Neural progenitor cell (in vitro differentiated cells): ENCODE measurements at places on chromosomes 3 and 15.

GRCh38 chr3:72903004-72903403, 15.2 kb downstream of the GXYLT2 start:
- DNase-seq: no peak

- peak; percentile 77 for DNase-seq
Measured at GRCh38 chr3:50542177-50543034, 25.1 kb downstream of the C3orf18 start.

DNA sequence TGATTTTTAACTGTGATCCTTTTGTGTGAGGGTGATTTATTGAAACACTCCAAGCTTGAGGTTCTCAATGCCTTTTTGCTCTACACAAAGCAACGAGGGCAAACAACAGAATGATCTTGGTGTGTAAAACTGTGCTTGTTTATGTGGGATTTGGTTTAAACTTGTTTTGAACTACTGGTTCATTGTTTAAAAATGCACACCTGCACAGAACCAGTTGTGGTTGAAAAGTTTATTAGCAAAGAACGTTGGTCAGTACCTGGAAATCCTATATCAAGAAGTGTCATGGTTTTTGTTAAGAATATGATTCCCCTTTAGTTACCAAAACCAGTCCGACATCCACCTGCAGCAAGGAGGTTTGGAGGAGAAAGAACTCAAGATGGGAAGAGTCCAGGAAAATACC, 239.4 kb downstream of the WNT5A start:
- DNase-seq: no peak

- no peak for DNase-seq
Measured at GRCh38 chr3:134013280-134013679, 16.4 kb downstream of the SLCO2A1 start.

DNA sequence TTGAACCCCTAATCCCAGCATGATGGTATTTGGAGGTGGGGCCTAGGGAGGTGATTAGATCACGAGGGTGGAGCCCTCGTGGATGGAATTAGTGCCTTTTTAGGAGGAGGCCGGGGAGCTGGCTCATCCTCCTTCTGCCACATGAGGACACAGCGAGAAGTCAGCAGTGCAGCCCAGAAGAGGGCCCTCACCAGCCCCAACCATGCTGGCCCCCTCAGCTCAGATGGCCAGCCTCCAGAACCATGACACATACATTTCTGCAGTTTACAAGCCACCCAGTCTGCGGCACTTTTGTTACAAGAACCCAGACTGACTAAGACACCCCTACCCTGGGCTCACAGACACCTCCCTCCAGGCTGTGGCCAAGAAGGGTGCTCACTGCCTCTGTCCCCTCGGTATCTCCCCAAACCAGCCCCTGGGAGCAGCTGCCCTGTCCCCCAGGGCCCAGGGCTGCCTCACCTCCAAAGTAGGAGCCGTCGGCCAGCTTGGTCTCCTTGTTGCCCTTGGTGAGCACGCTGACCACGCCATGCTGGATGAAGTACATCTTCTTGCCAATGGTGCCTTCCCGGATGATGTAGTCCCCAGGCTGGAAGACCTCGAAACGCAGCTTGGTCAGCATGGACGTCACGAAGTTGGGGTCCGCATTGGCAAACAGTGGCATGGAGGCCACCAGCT, 44.1 kb downstream of the HCN4 start:
- no peak for DNase-seq

GRCh38 chr3:47813551-47814177, 10.7 kb downstream of the DHX30 start:
- no peak for DNase-seq

DNA sequence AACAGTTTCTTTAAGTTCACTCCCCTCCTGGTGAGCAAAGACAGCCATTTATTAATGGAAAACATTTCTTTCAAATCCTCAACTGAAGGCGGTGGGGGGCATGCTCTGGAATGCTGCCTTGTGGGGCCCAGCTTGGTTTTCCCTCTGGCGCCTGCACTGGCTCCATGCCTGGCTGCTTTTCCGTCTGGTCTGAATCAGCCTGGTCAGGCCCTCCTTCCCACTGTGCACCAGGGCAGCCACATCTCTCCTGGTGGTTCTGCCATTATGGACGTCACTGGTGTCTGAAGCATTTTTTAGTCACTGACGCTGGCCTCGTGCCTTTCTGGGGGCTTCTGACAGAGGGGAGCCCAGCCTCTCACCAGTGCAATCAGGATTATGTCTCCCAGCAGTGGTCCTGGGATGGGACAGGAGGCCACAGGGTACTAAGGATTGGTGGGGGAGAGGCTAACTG, 57.6 kb upstream of the APEH start:
- peak; percentile 32 for DNase-seq

DNA sequence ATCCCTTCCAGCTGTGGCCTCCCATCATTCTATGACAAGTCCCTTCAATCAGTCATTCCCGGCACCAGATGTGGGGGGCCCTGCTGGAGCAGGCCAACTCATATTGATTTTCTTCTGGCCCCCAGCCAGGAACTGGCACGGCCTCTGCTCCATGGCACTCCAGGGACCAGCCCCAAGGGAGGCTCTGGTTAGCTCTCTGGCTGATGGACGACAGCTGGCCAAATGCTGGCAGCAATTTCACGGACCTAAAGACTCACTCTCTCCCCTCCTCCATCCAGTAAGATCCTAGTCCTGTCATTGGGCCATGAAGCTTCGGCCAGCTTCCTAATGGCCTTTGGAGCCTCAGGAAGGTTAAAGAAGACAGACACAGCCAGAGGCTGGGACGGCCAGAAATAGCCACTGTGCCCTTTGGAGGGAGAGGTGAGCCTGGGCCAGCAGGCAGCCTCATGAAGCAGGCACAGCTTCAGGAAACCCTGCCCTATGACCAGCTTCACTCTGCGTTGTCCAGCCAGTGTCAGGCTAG, 131.0 kb downstream of the MEX3B start:
- DNase-seq: no peak

DNA sequence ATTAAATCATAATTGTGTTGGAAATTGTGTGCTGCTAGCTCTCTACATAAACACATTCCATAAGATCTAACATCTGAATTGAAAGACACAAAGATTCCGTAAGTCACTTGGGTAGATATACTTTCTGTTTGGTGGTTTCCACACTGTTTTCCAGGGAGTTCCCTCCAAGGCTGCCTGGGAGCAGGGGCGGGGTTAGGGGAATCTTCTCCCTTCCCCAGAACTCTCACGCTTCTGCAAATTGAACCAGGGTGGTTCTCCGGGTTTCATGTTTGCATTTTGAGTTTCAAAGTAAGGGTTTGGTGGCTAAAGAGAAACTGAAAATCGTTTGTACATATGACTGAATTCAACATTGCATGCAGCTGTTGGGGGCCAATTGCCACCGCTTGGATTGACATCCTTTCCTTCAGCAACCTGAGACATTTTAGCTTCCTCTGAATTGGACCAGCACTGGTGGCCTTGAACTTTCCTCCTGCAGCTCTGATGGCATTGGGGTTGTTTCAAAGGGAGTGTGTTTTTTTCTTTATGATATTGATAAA, 192.7 kb upstream of the FEZF2 start:
- no peak for DNase-seq

DNA sequence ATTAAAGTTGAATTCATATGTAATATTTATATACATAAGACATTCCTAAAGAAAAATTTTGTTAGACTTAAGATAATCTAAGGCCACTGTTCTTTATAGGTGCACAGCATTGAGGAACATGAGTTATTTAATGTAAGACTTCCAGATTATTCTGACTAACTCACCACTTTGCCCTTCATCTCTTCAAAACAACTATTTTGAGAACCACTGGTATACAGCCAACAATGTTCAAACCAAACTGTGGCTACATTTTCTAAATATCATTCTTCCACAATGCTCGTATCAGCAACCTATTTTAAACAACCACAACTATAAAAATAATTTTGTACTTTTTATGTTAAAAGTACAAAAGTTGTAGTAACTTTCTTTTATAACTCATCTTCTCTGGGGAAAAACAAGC, 199.8 kb upstream of the ALCAM start:
- no peak for DNase-seq

GRCh38 chr15:52057996-52058395, 39.0 kb downstream of the MAPK6 start:
- DNase-seq: no peak

DNA sequence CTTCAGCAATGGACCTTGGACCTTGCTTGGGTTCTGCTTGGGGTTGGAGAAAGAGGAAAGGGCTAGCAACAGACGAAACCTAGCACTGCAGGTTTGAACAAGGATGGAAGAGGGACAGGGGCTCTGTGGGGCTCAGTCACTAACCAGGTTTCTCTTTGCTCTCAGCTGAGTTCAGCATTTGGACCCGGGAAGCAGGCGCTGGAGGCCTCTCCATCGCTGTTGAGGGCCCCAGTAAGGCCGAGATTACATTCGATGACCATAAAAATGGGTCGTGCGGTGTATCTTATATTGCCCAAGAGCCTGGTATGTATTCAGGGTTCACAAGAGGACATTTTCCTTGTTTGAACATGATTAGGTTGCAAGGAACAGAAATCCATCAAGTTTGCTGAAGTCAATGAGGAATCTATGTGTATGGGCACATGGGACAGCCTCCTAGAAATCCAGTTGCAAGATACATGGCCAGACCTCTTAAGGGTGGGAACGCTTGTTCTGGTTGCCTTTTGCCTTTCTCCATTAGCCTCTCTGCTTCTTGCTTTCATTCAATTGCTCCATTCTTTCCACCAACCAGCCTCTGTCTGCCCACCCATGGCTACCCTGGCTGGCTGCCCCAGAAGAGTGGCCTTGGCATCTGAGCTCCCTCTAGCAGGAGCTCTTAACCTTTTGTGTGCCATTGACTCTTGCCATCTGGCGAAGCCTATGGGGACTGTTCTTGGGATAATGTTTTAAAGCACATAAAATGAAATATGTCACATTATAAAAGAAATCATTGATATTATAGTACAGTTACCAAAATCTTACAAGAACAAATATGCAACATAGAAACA, 55.9 kb downstream of the DNASE1L3 start:
- DNase-seq: no peak

GRCh38 chr3:73521734-73522336, 102.9 kb downstream of the PDZRN3 start:
- DNase-seq: no peak

GRCh38 chr3:148796799-148797198, 30.8 kb upstream of the CPB1 start:
- no peak for DNase-seq

DNA sequence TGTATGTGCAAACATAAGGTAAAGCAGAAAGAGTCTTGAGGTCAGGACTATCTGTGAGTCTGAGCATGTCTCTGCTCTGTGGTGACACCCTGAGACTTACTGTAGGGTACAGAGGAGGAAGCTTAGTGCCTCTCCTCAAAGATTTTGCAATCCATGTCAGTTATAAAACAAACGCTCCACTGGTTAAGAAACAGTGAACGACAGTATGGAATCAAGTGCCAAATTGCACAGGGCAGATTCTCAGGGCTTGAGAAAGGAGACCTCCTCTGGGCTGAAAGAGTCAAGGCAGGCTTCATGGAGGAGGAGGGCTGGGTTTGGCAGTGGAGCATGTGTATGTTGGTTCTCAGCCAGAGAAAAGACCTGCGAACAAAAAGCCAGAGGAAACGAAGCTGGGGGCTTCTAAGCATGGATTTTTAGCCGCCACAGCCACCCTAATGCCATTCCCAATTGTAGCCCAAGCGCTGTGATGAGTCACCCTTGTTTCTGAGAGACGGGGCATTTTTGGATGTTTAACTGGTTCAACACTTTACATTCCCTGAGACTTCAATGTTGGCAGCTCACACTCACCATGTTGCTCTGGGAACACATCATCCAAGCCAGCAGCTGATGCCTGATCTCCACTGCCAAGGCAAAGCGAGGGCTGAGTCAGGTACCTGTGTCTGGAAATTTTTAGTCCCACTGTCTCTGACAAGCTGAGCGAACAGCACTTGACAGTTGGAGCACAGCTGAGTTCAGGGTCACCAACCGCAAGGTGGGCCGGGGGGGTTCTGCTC, 3.4 kb upstream of the DGKG start:
- no peak for DNase-seq

- DNase-seq: no peak
Measured at GRCh38 chr3:52313774-52314188, 2.3 kb upstream of the DNAH1 start.

GRCh38 chr15:37698679-37699078, 235.8 kb upstream of the TMCO5A start:
- no peak for DNase-seq

DNA sequence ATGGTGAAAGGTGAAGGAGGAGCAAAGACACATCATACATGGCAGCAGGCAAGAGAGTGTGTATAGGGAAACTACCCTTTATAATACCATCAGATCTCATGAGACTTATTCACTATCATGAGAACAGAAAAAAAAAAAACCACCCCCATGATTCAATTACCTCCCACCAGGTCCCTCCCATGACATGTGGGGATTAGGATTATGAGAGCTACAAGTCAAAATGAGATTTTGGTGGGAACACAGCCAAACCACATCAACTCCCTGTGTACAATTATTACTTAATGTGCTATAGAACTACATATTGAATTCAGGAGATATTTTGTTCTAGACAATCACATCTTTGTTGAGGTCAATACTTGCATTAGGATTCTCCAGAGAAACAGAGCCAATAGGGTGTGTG, 313.4 kb downstream of the CNTN6 start:
- DNase-seq: no peak

DNA sequence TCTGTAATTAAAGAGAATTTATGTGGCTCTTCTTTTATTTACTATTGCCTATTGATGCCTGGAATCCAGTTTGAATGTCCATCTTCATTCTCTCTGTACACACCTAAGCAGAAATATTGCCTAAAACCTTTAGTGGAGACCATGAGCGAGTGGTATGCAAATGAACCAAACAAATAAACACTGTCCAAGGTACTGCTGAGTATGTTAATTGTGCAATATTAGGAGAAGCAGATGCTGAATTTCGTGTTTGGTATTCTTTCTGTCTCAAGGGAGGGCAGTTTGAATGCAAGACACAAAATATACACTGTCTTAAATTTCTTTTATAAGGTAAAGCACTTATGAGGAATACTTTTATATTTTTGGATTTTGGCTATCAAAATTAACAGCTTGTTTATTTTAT, 440.9 kb downstream of the RBMS3 start:
- DNase-seq: no peak

- DNase-seq: no peak
Measured at GRCh38 chr15:60697750-60698149, 218.8 kb upstream of the ICE2 start.

DNA sequence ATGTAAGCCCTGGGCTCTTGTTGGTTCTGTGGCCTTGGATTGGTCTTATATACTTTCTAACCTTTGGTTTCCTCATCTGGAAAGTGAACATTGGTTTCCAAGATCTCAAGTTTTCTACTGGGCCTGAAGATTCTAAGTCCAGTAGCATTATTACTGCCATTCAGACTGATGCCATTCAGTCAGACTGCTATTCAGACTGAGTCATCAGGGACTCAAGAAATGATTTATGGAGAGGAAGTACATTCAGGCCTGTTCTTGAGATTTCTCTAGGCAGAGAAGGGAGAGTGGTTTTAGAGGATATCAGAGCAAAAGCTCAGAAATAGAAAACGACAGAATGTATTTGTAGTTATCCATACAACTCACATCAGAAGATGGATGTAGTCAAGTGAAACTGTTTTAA, 557.2 kb downstream of the NR2F2 start:
- DNase-seq: no peak

GRCh38 chr3:118946449-118946848, 88.2 kb downstream of the IGSF11 start:
- DNase-seq: no peak

- DNase-seq: no peak
Measured at GRCh38 chr3:164018500-164018899, 1059.8 kb downstream of the SI start.

GRCh38 chr3:33437556-33438283, 2.5 kb downstream of the UBP1 start:
- peak; percentile 39 for DNase-seq

- DNase-seq: peak; percentile 60
Measured at GRCh38 chr15:82647835-82648256, 683 bp upstream of the CPEB1 start.
